MV-4-11 (cell line): ENCODE measurements at places on chromosomes 6 and 20.

DNA sequence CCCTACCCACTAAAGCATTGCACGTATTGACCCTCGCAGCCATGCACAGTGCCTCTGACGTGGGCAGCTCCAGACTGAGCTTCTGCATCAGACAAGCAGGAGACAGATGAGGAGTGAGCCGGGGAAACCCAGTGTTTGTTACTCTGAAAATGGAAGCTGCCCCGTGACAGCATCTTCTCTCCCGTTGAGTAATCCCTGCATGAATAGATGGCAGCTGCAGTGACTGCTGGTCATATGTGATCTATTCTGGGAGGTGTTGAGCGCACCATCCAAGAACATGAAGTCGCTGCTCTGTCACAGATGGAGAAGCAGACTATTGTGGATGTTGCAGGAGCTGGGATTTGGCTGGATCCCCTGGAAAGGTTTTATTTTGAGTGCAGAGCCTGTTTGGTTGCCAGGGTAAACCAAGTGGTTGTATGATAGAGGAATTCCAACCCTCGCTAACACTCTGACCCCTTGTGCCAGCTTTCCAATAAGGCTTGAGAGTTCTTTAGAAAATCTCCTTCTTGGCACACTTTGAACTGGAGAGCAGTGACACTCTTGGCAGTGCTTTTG is 242.2 kb downstream of the NRN1 start:
- DNase-seq, result no peak

DNA sequence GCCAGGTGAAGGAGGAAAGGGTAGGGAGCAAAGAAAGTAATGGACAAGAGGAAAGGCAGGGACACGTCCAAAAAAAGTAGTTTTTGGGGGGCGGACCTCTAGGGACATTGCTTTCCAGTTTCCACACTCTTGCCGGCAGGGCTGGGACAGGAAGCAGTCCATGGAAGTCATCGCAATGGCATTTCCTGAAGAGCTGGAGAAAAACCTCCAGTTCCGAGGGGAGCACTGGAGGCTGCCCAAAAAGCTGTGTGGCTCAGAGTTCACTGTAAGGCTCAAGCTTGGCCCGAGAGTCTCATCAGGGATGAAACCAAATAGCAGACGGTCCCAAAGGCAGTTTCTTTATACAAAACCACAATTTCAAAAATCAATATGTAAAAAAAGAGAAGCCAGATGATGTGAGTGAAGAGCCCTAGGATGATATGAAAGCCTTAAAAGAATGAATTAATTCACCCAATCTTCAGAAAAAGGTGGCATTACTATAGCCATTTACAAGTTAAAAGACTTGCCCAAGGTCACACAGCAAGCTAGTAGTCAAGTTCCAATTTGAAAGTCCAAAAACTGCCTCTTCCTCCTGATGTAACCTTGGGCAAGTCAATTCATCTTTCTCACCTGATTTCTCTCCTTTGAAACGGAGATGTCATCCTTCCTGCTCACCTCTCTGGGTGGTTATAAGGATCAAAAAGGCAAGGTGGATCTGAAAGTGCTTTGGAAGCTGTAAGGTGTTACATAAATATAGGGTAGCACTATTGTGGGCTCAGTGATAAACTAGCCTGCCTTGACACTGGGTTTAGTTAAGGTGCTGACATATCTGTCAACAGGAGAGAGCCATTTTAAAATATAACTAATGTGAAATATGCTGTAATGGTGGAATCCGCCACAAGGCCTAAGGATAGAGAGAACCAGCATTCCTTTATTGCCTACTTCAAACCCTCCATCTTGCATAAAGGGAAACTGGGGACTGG is 9.1 kb downstream of the BCL2L1 start:
- no peak for DNase-seq

- DNase-seq, result peak; percentile 78
Observed at GRCh38 chr20:38152175-38152620, 12.9 kb downstream of the TGM2 start.

GRCh38 chr20:34370062-34370461 is 7.0 kb downstream of the ITCH start:
- DNase-seq, result no peak

GRCh38 chr20:17610566-17611289 is 40.9 kb downstream of the DSTN start:
- no peak for DNase-seq

- peak; percentile 45 for DNase-seq
Observed at GRCh38 chr6:35736253-35736894, 458 bp upstream of the ARMC12 start.

GRCh38 chr6:93059911-93060310 is 359.4 kb downstream of the EPHA7 start:
- no peak for DNase-seq

GRCh38 chr6:1960486-1961142 is 284.8 kb downstream of the GMDS start:
- DNase-seq, result no peak

- no peak for DNase-seq
Observed at GRCh38 chr6:100726666-100727065, 154.5 kb downstream of the ASCC3 start.

GRCh38 chr6:122289762-122290539 is 109.5 kb upstream of the HSF2 start:
- DNase-seq, result peak; percentile 5
